ENCODE measurements at places on chromosomes 11 and 22. TPM values are rescaled to one million over a fixed set of nuclear protein-coding genes. Genes with fewer than 3 reads are reported as not detected.

CREB3L1 gene
- 11.7 TPM for polyA plus RNA-seq

OPCML gene
- 13.2 TPM for polyA plus RNA-seq

PDXP gene
- polyA plus RNA-seq, result 13.6 TPM

DNA sequence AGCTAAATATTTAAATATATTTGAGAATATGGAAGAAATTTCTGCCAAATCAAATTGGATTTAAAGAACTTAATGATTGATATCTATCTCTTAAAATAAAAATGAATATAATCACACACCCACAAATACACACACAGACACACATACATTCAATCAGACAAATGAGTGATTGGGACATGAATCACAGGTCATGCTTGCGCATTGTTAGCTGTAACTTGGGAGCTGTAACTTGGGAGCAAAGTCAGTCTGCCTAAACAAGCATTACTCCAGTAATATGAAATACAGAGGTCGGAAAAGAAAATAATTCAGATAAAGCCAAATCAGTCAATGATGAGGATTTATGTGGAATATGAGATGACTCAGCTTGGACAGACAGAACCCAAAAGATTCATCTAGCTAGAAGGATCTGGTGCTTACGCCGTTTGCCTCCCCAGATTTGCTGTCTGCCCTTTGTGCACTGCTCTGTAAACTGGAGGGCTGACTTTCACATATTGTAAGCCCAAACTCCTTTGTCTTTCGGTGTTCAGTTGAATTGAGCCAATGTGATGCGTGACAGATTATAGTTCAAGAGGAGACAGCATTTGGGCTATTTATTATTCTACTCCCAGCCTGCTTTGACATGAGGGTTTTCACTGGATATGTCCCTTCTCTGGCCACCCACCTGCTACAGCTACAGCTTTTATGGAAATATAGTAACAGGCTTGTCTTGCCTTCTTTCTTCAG, 1.6 kb downstream of the OR56B1 start:
- no peak for DNase-seq

- no peak for DNase-seq
Measured at GRCh38 chr11:1041936-1042608, 5.6 kb upstream of the MUC6 start.

DNA sequence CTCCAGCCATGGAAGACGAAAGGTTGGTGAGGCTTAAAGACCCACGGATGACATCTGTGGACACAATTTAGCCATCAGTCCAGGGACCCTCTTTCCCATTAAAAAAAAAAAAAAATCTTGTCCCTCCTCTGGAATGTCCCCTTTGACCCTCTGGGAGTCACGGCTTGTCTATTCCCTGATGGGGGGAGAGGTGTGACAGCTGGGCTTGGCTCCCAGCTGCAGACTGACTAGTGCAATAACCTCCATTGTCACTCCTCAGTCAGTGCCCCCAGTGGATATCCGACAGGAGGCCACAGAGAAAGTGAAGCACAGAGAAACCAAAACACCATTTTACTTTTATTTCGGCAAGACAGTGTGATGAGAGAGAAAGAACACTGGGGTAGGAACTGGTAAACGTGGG, 2.7 kb upstream of the VSIG2 start:
- no peak for DNase-seq
